ENCODE measurements at places on chromosomes 1 and 21.

DNA sequence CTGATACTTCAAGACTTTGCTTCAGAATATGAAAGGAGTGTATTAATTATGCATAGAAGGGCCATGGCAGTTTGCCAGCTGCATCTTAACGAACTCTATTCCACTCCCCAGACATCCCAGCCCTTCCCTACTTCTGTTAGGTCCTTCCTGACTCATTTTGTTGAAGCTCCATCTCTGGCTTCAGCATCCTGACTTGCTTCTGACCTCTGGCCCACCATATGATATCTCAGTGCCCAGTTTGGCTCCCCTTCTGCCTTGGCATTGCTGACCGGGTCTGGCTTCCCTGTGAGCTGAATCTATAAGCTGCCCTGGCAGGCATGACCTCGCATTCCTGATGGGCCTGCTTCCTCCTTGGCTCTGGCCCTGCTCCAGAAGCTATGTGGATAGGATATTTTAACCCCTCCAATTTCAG is 27.6 kb upstream of the ARHGAP29 start:
- no peak for DNase-seq

GRCh38 chr1:33455539-33456501 is 16.6 kb upstream of the ZSCAN20 start:
- peak; percentile 74 for DNase-seq

GRCh38 chr1:200037904-200038303 is 10.4 kb downstream of the NR5A2 start:
- no peak for DNase-seq

DNA sequence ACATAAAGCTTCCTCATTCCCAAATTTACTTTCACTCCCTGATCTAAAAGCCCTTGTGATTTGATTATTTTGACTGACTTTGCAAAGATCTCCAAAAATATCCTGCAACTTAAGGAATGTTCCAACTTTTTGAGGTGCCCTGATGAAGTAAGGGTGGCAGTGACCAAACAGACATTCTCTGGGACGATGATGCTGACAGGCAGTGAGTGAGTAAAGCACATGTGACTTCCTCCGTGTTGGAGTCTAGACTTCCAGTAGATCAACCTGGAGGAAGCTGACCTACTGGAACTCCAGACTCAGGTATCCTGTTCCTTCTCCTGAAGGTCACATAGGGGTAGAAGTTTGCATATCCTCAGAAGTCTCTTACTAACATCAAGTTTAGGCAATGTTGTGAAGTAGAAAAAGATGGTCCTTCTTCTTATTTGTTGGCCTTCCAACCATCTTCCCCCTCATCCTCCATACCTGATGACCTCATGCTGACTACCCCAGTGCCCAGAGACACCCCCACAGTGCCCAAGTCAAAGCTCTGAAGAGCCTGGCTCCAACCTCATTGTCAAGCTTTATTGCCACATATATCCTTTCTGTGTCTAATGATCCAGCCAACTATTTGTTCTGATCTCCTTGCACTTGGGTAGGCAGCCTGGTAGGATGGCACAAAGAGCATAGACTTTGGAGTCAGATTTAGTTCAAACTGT is 16.0 kb downstream of the TNFSF4 start:
- no peak for DNase-seq

DNA sequence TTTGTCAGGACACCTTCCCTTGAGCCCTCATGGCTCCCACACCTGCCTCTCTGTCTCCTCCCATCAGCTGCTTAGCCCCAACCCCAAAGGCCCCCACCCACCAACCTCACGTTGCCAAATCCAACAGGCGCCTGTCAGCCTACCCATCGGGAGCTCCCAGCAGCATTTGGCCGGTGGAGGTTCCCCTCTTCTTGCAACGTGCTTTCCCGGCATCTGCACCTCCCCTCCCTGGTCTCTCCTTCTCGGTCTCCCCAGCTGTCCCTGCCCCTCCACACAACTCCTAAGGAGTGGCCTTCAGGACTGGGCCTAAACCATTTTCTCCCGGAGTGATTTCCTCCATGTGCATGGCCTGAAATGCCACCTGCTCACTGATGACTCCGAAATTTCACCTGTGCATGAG is 71.9 kb downstream of the KLHDC7A start:
- no peak for DNase-seq

DNA sequence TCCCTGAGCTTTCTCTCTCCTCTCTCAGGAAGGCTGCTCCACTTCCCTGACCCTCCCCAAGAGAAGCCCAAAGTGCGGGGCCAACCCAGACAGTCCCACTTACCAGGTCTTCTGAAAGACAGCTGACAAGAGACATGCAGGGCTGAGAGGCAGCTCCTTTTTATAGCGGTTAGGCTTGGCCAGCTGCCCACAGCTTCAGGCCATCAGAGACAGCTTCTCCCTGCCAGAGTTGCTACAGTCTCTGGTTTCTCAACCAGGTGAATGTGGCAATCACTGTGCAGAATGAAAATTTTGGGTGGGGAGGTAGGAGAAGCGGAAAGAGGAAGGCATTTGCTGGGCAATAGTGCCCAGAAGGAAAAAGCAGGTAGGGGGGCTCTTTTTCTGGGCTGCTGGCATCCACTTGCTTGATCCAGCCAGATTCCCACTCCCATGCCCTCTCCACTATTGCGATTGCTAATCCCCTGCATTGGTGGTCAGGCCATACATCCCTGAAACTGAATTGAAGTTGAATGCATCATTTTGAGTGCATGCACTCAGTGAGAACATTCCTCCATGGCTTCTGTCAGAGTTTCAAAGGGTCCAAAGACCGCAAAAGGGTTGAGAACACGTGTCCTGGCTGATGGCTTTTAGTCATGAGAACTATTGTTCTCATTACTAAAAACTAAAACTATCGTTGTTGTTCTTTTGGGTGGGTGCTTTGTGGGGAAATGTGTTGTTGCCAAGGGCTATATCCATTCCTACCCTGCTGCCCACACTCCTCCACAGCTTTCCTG is at the start of gene S100A8:
S100A8 (minus strand) TSS at position 136 of the 773 bp plus-strand sequence. CDS start 538 bp downstream, outside the sequence.
- DNase-seq, result no peak

- DNase-seq, result no peak
These were observed 51.2 kb downstream of the KCNN3 start for GRCh38 chr1:154818911-154819310.

DNA sequence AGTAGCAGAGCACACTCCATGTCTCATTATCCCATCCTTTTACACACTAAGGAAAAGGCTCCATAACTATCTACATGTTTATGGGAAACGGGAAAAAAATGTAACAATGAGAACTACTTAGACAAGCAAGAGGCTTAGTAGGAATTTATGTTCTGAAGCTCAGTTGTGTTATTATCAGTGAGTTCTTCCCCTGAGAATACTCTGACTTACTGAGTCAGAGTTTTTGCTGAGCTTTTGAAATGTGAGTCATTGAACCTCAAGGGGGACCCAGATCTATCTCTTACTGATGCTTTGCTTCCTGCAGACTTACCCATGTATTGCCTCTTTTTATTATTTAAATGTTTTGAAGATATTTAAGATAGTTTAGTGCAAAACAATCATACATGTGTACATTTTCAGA is 20.1 kb downstream of the CFHR5 start:
- no peak for DNase-seq

GRCh38 chr1:224123136-224123535 is 9.2 kb downstream of the FBXO28 start:
- no peak for DNase-seq

- no peak for DNase-seq
These were observed 165.8 kb upstream of the C1orf105 start for GRCh38 chr1:172254521-172255222.

Data from GM13976 (cell line).